ENCODE measurements at places on chromosomes 2 and 18. TPM values are rescaled to one million over a fixed set of nuclear protein-coding genes. Genes with fewer than 3 reads are reported as not detected.

DNA sequence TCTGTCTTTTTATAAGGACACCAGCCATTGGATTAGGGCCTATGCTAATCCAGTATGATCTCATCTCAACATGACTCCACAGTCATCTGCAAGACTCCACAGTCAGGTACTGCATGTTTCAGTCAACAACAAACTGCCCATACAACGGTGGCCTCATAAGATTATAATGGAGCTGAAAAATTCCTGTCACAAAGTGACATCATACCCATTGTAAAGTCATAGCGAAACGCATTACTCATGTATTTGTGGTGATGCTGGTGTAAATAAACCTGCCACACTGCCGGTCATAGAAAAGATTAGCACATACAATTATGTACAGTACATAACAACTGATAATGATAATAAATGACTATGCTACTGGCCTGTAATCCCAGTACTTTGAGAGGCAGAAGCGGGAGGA is 102.2 kb downstream of the TEX51 start:
- DNase-seq: no peak

Gene RAB27B
- total RNA-seq: 1.5 TPM

- no peak for DNase-seq
Observed at GRCh38 chr2:174184915-174185314, 63.4 kb downstream of the OLA1 start.

GRCh38 chr18:36141576-36141975 is 11.9 kb downstream of the ELP2 start:
- DNase-seq: no peak

DNA sequence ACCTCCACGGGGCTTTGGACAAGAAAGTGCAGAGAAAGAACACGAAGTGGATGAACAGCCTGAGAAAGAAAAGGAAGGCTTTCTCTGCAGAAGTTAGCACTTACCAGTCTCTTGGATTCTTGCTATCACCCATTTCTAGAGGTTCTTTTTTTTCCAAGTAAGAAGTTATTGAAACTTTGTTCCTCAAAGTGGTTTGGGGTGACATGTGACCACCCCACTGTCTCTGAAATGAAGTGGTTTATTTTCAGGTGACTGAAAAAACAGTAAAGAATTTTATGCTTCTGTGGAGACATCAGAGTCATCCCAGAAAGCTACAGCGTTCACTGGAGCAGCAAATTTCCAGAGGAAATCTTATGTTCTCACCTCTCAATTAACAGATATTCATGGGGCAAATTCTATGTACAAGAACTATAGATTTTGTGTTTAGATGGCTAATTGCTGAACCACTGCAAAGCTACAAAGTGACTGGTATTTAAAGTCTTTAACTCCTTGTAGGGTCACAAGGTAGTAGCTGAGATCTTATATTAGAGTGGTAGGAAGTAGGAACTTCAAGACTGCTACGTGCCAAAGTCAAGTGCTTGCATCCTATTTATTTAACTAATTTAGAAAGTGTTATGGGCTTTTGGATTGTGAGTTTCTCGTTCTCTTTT is 267.5 kb downstream of the TGIF1 start:
- no peak for DNase-seq

DNA sequence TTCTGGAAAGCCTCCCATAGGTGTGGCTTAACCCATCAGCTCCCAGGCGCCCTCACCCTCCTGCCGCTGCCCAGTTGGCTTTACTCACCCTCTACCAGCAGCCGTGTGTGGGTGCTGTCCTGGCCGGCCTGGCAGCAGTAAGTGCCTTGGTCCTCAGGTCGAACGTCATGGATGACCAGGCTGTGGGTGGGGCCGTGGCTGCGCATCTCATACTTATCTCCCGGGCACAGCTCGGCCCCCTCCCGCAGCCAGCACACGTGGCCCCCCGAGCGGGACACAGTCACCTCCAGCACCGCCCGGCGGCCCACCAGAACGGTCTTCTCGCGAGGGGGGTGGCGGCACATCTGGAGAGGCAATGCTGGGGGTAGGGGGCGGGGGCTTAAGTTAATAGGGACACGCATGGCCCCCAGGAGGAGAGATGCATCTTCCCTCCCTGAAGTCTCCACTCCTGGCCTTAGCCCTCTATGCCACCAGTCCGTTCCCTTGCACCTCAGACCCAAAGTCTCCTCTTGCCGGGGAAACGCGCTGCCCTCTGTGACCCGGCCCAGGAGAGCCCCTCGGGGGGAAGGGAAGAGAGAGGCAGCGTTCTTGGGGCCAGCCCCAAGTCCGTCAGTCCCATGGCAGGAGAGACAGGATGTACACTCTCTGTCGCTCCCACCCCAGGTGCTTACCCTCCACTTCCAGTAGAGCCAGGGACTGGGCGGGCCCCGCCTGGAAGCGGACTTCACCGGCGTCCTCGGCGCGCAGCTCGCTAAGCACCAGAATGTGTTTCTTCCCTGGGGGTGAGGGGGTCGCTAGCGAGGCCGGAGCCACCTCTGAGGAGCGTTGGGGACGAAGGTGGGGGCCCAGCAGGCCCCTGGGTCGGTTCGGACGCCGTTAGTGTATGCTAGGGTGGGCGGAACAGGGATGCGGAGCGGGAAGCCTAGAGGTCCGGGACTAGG is 7.9 kb downstream of the TMEM198 start:
- peak; percentile 50 for DNase-seq

DNA sequence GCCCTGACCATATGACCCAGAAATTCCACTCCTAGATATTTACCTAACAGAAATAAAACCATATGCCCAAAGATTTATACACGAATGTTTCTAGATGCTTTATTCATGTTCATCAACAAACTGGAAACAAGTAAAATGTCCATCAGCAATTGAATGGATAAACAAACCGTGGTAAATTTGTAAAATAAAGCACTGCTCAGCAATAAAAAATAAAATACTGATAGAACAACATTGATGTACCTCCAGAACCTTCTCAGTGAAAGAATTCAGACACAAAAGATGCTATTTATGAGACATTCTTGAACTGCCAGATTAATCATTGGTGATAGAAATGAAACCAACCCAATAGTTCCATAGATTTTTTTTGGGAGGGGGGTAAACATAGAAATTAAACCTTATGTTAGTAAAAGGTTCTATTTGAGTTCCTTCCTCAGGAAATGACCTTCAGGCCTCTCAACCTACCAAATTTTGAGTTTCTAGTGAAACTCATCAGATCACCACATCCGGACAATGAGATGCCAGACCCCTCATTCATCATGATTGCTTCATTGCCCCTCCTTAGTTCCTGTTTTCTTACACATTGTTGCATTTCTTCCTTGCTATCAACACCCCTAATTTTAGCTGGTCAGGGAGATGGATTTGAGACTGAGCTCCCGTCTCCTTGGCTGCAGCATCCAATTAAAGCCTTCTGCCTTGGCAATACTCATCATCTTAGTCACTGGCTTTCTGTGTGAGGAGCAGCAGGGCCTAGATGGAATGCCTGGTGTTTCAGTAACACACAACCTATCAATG is 203.5 kb downstream of the LPIN1 start:
- no peak for DNase-seq

DNA sequence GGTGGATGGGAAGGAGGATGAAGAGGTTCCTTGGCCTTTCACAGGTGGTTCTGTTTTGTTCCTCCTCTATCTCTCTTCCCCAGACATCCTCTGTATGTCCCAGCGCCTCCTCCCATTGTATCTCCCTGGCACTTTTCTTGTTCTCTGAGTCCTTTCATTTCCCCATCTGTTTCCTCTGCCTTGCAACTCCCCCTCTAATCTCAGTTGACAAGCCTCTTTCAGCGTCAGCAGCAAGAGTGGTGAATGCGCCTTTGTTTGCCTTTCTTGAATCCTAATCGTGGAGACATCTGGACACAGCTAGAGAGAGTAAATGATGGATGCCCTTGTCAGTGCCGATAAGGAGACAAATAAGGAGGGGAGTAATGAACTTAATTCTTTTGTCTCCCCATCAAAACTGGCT is 167.0 kb downstream of the NDUFA10 start:
- DNase-seq: no peak

DNA sequence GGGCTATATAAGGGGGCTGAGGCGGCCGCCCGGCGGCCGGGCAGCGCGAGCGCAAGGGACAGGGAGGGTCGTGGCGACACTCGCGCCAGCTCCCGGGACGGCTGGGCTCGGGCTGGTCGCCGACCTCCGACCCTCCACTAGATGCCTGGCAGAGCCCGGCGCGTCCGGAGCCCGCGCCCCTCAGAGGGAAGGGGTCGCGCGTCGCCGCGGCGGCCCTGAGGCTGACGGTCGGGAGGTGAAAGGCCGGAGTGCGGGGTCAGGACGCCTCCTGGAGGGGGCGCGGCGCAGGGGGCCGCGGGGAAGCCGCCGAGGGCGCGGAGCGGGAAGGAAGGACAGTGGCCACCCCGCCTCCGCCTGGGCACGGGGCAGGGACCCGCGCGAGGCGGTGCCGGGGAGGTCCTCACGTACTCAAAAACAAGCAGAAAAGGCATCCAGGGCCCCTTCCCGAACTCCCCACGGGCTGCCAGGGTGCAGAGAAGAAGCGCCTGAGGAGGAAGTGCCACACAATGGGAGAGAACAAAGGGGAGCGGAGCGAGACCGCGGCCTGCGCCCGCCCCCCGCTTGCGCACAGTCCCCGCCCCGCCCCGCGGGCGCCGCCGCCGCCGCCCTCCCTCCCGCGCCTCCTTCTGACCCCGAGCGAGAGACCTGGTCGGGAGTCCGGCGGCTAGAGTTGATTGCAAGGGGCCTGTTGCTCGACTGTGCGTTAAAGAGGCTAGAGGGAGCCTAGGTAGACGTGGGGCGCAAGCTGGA is 776 bp upstream of the KLF7 start:
- peak; percentile 72 for DNase-seq

Gene ALPP
- not detected for total RNA-seq

DNA sequence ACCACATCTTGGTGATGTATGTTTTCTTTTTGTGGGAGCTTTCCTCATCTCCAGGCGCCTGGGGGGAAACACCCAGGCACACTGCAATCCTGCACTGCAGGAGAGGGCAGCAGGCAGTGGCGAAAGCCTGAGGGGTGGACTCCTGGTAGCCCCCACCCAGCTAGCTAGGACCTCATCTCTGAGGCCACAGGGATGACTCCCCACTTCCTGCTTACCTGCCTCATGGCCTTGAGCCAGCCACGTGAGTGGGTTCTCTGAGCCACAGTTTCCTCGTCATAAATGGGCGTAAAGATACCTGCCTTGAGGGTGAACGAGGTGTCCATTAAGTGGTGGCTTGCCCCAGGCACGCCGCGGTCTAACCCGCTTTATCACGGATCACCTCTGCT is 19.1 kb downstream of the TRAF3IP1 start:
- no peak for DNase-seq

Gene CTNNA2
- total RNA-seq: not detected

- DNase-seq: no peak
Observed at GRCh38 chr2:72144274-72144631, 3.4 kb downstream of the CYP26B1 start.

GRCh38 chr2:20212459-20212870 is 12.5 kb downstream of the SDC1 start:
- DNase-seq: no peak

GRCh38 chr2:125681976-125682805 is 973.8 kb upstream of the GYPC start:
- no peak for DNase-seq

DNA sequence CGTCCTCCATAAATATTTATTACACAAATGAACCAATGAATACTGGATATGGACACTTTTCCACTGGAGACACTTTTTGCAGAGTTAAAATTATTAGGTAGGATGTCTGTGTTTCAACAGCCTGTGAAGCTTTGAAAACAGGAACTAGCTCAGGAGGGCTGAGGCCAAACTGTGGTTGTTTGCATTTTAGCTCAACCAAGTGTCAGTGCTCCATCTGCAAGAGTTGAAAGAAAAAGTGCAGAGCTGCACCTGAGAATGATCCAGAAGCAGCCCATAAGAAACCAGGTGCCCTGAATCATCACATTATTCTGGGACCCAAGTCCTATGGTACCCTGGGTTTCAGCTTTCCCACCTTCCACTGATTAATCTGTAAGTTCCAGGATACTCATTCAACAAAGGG is 180.4 kb downstream of the TRIB2 start:
- DNase-seq: no peak

Gene NOSTRIN
- not detected for total RNA-seq

DNA sequence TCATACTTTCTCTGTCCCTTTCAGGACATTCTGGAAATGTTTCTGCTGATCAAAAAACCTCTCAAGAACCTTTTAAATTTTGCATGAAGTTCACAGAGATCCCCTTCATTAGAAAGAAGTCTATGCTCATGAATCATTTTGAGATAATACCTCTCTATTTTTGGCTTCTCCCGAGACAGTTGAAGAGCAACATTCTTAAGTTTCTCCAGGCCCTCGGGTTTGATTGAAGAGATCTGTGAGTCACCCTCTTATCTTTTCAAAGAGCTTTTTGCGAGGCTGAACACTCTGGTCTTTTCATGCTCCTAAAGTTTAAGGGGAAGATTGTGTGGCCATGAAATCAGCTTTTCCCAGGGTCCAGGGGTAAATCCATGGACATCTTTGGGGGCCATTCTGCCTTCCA is 354.2 kb downstream of the FBXO15 start:
- DNase-seq: no peak

- DNase-seq: no peak
Observed at GRCh38 chr2:142642650-142643049, 234.8 kb upstream of the KYNU start.

DNA sequence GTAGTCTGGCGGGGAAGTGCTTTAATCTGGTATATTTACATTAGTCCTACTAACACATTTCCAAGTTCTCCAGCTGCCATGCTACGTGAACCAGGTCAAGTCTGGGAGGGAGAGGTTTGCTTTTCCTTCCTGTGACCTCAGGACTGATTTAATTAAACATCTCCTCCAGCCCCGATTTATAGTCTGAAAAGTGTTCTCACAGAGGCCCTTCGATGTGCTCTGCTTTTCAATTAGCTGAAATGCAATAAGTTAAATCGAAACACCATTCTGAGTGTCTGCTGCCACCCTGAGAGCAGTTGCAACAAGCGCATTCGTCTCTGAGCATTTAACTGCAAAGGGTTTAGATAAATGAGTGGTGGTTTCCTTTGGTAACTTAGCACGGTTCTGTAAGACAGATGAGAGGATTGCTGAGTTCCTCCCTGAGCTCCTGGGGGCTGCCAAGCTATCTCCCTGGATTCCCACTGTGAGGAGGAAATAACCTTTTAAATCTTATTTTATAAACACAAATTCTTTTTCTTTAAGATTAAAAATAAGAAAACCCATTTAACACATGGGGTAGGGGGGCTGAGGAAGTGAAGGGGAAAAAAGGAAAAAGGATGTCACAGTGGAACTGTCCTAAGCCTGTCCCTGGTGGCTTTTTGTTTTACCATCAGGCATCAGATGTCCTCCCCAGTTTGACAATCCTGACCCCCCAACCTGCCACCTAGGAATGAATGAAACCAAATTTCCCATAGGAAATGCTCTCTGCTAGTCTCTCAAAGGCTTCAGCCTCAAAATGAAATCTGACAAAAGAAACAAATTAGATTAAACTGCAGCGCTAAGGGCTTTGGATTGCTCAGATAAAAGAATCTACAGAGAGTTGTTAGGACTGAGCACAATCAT is 56.5 kb upstream of the CREB1 start:
- no peak for DNase-seq

Gene SEPTIN2
- total RNA-seq: 246 TPM

DNA sequence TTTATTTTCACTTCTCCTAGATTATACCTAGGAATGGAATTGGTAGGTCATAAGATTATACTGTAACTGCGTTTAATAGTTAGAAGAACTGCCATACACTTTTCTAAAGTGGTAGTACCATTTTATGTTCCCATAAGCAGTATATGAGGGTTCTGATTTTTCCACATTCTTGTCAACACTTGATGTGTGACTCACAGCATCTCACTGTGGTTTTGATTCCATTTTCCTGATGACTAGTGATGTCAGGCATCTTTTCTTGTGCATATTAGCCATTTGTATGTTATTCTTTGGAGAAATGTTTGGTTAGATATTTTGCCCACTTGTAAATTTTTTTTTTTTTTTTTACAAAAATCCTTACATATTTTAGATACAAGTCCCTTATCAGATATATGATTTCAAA is 2.3 kb downstream of the DCAF17 start:
- no peak for DNase-seq

All from natural killer cell treated with Interleukin-12 subunit alpha and Interleukin-12 subunit beta and Interleukin-15 and Interleukin-18, amount 100 ng/mL, for 72 hours (primary cell).